Activated CD4-positive, alpha-beta T cell treated with anti-CD3 and anti-CD28 coated beads, Interleukin-2, amount 50 U/mL, for 24 hours (primary cell): ENCODE measurements at places on chromosomes 1 and 21.

- no peak for DNase-seq
Observed at GRCh38 chr1:212153635-212154034, 118.1 kb downstream of the DTL start.

GRCh38 chr1:172917972-172918371 lies 132.8 kb downstream of the TNFSF18 start:
- DNase-seq = no peak

- no peak for DNase-seq
Observed at GRCh38 chr1:215287362-215287761, 204.8 kb downstream of the KCNK2 start.

- DNase-seq = no peak
Observed at GRCh38 chr21:45513003-45513717, 29.1 kb downstream of the SLC19A1 start.

DNA sequence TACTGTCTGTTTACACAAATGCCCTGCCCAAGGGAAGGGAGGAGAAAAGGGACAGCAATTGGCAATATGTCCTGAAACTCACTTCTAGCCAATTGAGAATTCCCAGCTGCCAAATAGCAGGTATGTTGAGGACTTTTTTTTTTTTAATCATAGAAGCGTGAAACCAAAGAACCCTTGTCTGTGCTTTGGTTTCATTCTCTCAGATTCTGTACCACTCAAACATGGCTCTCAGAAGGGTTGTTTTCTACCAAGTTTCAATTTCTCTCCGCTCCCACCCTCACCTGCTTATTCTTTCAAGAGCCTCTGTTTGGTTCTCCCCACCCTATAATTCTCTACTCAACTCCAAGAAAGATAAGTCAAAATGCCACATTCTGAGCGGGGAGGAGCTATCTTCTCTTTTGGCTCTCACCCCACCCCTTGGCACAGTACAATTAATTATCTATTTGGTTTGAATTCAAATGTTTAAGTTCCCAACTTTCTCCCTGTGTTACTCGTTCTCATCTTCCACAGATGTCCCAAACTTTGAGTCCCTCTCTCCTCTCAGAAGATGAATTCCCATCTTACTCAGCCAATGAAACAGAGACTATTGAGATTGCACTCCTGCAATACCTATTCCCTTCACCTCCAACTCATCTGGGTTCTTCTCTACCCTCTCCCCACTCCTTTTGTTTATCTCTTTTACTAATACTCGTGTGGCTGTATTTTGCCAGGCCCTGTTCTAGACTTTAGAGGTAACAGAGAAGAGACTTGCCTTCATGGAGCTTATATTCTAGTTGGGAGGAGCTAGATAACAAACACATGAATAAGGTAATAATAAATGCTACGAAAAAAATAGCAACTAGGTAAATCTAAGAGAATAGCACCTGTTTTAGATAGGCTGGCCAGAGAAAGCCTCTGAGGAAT lies 3.9 kb upstream of the TP53BP2 start:
- DNase-seq = no peak

DNA sequence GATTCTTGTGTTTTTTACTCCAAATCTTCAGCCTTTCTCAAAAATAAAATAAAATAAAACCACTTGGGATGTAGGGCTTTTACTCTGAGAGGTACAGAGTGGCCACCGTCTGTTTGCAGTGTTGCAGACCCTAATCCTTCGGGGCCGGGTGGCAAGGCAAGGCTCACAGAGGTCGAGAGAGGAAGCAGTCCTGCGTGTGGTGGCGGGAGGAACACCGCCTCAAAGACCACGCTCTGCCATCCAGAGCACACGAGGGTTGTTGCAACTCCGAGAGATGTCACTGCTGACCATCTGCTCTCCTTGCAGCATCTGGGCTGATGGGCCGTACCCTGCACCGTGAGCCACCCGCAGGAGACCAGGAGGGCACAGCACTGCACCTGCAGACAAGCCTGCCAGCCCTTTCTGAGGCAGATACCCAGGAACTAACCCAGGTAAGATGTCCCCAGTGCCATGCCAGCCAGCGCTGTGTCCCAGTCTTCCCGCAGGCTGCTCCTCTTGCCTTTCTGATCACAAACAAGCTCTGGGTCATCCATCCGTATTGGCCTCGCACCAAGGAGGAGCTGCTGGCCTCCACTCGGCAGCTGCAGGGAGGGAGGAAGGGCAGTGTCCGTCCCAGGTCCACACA lies 31.5 kb downstream of the SNAP47 start:
- DNase-seq = no peak

DNA sequence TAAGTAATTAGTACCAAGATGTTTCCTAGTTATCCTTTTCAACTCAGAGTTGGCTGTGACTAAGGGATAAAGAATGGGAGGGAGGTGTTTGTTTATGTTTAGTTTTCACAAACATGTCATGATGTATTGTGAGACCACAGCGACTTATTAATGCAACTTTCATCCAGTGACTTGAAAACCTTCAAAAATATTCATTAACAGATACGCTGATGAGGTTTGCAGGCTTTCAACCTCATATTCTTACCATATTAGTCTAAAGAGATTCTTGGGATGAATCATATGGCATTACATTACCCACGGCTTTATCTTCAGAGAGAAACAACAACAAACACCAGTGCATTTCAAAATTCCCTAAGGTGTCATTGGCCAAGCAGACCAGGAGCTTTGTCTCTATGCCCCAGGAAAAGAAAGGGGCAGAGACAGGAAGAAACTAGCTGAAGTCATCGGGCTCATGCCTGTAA lies 36.4 kb downstream of the PALMD start:
- no peak for DNase-seq

DNA sequence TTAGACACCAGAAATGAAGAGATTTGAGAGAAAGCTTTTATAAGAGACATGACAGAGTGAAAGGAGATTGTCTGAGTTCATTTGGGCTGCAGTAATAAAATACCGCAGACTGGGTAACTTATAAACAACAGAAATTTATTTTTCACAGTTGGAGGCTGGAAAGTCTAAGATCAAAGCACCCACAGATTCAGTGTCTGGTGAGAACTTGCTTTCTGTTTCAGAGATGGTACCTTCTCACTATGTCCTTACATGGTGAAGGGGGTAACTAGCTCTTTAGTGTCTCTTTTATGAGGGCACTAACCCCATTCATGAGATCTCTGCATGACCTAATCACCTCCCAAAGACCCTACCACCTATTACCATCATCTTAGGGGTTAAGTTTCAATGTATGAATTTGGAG lies 30.9 kb upstream of the FCRL4 start:
- no peak for DNase-seq

- DNase-seq = no peak
Observed at GRCh38 chr1:113325022-113325421, 65.3 kb upstream of the MAGI3 start.

GRCh38 chr21:34867785-34868184 lies 181.3 kb downstream of the RUNX1 start:
- DNase-seq = no peak

GRCh38 chr1:165392634-165393571 lies 36.4 kb upstream of the LMX1A start:
- peak; percentile 82 for DNase-seq

DNA sequence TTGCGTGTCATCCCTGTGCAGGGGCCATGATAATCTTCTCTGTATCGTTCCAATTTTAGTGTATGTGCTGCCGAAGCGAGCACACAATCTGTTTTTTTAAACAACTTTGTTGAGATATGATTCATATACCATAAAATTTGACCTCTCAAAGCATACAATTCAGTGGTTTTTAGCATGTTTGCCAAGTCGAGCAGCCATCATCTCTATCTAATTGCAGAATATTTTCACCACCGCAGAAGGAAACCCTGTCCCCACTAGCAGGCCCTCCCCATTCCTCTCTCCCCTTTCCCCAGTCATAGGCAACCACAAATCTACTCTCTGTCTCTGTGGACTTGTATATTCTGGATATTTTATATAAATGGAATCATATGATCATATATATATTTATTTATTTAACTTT lies 78.7 kb upstream of the TINAGL1 start:
- no peak for DNase-seq

DNA sequence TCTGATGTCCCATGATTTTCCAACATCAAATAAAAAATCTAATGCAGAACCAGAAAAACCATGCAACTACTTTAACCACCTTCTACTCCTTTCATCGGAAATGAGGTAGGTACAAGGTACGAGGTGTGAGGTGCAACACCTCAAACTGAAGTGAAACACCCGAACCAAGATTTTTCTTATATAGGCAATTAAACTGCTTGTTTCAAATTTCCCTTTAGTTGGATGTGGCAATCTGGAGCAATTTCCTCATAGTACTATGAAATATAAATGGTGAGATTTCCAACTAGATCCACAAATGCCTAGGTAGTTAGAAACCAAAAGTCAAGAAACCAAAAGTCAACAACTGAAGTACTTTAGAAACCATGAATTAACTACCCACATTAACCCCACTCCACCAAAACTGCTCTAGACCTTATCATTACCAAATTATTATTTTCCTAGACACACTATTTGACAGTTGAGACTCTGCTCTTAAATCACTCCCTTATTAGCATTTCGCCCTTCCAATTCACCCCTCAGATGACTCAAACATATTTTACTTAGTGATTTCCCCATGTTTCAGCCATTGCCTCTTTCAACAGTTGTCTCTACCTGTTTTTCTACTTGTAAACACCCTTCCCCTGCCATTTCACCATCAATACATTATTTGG lies 37.8 kb downstream of the FUBP1 start:
- DNase-seq = no peak
